ENCODE measurements at places on chromosomes 2 and 18.

DNA sequence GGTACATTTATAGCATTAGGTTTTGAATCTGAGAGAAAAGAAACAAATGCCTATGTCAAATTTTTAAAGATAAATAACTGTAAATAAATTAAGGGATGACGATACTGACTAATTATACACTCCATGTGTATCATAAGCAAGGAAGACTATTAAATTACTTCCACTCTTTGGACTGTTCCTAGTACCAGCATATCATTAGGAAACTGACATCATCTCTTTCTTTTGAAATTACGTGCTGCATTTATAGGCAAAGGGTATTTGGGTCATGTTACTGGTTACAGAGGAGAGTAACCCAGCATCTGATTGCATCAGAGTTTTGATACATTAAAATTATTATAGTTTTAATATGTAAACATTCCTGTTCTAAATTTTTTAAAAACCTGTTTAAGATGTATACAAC lies 309.7 kb downstream of the XIRP2 start:
- no peak for DNase-seq
- peaks cover 4% of the 10 kb centered on the region for H3K4me1 ChIP-seq
- H3K4me3 ChIP-seq, result no peak overlapping the region
- H3K27me3 ChIP-seq, result no peaks in the 10 kb centered on the region
- no peaks in the 10 kb centered on the region for H3K36me3 ChIP-seq

DNA sequence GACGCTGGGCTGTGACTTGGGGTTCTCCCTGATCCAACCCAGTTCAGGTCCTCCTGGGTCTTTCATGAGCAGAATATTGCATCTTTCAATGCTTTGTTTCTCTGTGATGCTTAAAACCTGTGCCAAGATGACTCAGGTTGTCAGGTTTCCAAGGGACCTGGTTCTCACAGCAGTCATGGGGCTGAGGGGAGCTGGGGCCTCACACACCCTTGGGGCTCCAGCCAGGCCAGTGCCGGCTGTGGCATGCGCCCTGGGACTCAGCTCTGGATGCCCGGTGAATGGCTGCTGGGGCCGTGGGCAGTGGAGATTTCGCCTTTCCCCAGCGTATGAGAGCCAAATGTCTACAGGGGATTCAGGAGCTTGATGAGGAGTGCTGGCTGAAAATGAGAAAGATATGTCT lies 29.6 kb downstream of the EDAR start:
- no peak overlapping the region for H3K27ac ChIP-seq
- H3K4me3 ChIP-seq, result no peak overlapping the region
- H3K27me3 ChIP-seq, result no peaks in the 10 kb centered on the region
- DNase-seq, result no peak
- no peaks in the 10 kb centered on the region for H3K4me1 ChIP-seq

- H3K4me3 ChIP-seq, result peak overlapping the region; percentile 69
- no peaks in the 10 kb centered on the region for H3K27me3 ChIP-seq
- peak overlapping the region; percentile 91 for H3K27ac ChIP-seq
Observed at GRCh38 chr2:186486651-186487647, 889 bp downstream of the ZC3H15 start.

- no peak overlapping the region for H3K27ac ChIP-seq
- H3K4me1 ChIP-seq, result peaks cover 21% of the 10 kb centered on the region
- no peaks in the 10 kb centered on the region for H3K36me3 ChIP-seq
Observed at GRCh38 chr2:168210216-168210894, 37.0 kb downstream of the STK39 start.

DNA sequence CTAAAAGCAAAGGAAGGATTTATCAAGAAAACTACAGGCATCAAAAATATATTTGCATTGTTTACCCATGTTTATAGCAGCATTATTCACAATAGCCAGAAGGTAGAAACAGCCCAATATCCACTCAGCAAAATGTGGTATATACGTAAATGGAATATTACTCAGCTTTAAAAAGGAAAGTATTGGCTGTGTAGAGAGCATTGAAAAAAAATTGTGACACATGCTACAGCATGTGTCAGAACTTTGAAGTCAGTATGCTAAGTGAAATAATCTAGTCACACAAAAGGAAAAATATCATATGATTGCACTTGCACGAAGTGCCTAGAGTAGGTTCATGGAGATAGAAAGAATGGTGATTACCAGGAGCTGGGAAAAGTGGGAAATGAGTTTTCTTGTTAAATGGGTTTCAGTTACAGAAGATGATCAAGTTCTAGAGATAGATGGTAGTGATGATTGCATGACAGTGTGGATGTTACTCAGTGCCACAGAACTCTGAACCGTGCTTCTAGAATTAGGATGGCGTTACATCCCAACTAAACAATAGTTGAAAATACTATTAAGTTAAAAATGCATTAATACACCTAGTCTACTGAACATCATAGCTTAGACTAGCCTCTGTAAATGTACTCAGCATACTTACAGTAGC lies 20.1 kb downstream of the ANKRD12 start:
- no peaks in the 10 kb centered on the region for H3K27me3 ChIP-seq
- peaks cover 17% of the 10 kb centered on the region for H3K4me1 ChIP-seq
- H3K36me3 ChIP-seq, result no peaks in the 10 kb centered on the region
- DNase-seq, result no peak

GRCh38 chr18:62066102-62066818 lies 120.6 kb downstream of the PIGN start:
- no peaks in the 10 kb centered on the region for H3K27me3 ChIP-seq
- no peaks in the 10 kb centered on the region for H3K4me1 ChIP-seq
- no peak overlapping the region for H3K4me3 ChIP-seq
- DNase-seq, result no peak
- H3K27ac ChIP-seq, result no peak overlapping the region
- no peaks in the 10 kb centered on the region for H3K36me3 ChIP-seq
